Fibroblast of upper back skin (primary cell): ENCODE measurements at places on chromosomes 1 and 21.

DNA sequence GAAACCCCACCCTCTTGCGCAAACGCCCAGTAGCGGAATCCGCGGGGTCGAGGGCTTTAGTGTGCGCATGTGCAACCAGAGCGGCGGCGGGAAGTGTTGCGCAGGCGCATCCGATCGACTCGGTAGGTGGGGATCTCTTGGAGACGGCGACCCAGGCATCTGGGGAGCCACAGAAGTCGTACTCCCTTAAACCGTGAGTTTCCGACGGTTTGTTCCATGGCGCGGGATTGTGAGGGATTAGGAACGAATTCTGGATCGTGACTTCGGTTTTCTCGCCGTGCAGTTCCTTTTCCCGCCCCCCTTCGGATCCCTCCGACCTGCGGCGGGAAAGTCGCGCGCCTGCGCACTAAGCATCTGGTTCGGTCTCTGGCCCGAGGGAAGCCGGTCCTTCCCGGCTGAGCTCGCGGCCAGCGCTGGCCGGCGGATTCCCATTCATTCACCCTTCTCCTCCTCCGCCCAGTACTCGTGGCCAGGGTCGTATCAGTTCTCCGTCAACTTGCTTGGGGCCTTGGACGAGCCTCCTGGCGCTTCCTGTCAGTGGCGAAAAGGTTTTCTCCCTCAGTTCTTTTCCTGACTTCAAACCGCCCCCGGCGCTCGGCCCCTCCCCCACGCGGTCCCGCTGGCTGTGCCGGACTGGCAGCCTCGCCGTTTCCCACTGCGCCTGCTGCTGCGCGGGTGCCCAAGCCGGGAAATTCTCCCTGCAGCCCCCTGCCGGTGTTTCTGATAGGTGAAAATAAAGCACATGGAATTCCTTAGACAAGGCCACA lies at the start of gene CDC7:
CDC7 (plus strand) TSS at position 96 of the 767 bp plus-strand sequence. CDS start 866 bp downstream, outside the sequence.
- peak; percentile 93 for DNase-seq

GRCh38 chr1:58282623-58283387 lies 263.7 kb downstream of the OMA1 start:
- DNase-seq = no peak

GRCh38 chr1:244636488-244637259 lies 16.3 kb upstream of the DESI2 start:
- no peak for DNase-seq

- DNase-seq = no peak
Observed at GRCh38 chr1:222357252-222357651, 190.7 kb downstream of the HHIPL2 start.

GRCh38 chr1:23551849-23552248 lies 7.5 kb downstream of the ID3 start:
- DNase-seq = no peak

DNA sequence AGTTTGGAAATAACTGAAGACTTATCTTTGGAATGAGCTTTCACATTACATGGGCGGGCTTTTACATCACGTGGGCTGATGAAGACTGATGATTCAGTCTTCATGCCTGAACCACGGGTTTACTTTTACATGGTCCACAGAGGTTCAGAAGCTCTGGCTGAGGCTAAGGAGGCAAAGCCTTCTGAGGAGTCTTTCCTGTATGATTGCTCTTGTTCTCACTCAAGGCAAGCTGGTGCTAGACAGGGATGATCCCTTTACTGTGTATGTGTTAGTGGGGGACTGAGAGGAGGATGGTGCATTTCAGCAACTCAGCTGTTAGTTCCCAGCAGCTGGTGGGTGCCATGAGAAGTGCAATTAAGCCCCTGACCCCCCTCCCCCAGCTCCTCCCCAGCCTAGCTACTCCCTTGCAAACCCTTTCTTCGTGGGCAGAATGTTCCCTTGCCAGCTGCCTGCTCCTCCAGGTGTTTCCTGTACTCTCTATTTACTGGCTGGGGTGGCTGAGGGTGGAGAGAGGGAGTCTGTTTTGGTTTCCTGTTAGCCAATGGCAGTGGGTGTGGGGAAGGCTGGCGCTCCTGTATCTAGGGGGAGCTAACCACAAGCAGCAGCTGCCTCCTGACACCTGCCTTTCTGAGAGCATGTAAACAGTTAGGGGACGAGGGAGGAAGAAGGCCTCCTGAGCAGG lies 15.4 kb downstream of the BTG2 start:
- DNase-seq = peak; percentile 25

GRCh38 chr1:24032981-24033380 lies 52.9 kb upstream of the SRSF10 start:
- DNase-seq = no peak

DNA sequence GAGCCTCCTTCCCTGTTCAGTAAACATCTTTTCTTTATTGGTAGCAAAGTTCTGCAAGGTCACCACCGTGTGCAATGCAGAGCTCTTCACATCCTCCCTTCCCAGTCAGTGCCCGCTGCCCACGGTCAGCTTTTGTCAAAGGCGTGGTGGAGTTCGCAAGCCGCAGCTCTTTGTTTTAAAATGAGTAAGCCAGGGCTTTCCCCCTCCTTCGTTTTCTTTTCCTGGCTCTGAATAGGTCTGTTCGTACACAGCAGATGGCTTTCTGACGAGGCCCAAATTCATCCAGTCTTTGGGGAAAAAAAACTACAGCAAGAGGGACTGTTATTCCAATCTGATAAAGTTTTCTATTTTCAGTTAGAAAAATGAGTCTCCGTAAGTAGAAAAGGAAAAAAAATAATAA lies 153.2 kb downstream of the LRIG2 start:
- no peak for DNase-seq

- no peak for DNase-seq
Observed at GRCh38 chr21:43266534-43266933, 97.7 kb downstream of the CRYAA start.

DNA sequence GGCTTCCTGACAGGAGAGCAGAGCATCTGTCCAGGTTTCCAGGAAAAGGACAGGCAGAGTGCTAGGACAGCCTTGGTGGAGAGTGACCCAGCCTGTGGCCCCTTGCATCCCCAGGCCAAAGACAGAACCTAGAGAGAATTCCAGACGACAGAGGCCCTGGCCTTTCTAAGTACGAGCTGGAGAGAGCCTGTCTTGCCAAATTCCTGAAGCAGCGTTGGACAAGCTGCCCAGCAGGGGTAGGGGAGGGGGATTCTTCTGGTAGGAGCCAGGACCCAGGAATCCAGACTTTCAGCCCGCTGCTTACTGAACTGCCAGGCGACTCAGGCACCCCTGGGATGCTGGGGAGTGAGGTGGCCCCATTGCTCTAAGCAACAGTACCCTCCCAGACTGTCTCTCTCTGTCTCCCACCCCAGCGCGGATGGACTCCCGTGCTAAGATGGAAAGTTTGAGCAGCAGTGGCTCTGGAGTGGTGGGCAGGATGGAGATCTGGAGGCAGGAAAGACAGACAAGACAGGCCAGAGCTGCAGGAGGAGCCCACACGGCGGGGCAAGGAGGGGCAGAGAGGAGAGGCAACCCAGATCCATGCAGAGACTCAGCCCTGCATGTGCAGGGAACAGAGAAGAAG lies 8.8 kb upstream of the PEAR1 start:
- no peak for DNase-seq

DNA sequence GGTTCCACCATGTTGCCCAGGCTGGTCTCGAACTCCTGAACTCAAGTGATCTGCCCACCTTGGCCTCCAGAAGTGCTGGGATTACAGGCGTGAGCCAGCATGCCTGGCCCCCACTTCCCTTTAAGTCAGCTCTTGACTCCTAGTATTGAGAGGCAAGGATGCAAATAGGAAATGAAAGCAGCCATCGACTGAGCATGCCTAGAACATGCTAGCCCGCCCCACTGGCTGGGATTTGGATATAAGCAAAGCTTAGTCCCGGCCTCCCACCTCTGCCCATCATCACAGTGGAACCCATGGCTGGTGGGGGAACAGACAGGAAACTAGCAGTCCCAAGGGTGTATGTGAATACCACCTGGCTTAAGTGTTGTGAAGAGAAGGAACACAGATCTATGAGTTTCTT lies 10.5 kb downstream of the C1orf167 start:
- DNase-seq = no peak

DNA sequence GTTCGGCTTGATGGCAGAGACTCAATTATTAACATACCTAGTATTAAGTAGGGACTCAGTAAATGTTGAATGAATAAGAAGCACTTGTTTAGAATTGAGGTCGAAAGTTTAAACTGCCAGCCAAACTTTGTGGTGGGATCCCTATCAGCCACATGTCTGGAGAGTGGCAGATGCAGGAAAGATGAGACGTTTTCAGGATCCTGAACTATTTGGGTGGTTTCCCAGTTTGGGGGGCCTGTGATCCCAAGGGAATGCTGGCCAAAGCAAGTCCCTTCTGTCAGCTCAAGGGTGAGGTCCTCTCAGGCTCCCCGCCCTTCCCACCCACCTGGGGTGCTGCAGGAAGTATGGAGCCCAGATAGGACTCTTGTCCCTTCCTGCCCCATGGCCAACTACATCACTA lies 38.6 kb downstream of the KCNC4 start:
- no peak for DNase-seq

DNA sequence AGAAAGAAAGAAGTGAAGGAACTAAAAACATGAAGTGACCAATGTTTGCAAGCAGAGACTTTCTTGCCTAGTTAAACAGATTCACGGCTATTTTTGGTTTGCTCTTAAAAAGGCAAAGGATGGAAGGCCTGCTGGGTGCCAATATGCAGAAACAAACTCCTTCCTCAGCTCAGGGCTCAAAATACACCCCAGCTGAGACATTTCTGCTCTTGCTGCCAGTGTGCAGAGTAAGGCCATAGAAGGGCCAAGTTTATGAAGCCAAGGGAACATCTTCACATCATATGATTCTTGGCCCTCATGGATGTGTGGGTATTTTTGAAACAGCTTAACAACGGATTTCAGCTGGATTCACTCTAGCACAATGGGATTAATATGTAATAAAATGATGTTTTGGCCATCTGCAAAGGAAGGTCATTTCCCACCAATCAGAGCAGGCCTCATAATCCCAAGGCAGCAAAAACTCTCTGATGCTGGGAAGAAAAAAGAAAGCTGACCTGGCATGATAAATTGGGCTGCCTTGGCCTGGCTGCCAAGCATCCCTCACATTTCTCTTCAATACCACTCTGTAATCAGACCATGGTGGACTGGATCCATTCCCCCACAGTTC lies 70.7 kb downstream of the CAPZB start:
- no peak for DNase-seq

- no peak for DNase-seq
Observed at GRCh38 chr1:226993814-226994585, 53.9 kb downstream of the COQ8A start.

GRCh38 chr1:204984499-204984898 lies 58.5 kb upstream of the CNTN2 start:
- no peak for DNase-seq

- DNase-seq = peak; percentile 28
Observed at GRCh38 chr1:178407655-178408054, 89.1 kb downstream of the CLEC20A start.

DNA sequence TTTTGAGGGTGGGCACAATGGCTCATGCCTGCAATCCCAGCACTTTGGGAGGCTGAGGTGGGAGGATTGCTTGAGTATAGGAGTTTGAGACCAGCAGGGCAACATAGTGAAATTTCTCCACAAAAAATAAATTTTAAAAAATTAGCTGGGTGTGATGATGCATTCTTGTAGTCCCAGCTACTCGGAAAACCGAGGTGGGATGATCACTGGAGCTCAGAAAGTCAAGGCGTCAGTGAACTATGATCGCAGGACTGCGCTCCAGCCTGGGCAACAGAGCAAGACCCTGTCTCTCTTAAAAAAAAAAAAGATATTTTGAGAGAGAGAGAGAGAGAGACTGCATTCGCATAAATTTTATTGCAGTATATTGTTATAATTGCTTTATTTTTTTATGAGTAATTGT lies 75.9 kb upstream of the B3GALT5 start:
- DNase-seq = no peak

DNA sequence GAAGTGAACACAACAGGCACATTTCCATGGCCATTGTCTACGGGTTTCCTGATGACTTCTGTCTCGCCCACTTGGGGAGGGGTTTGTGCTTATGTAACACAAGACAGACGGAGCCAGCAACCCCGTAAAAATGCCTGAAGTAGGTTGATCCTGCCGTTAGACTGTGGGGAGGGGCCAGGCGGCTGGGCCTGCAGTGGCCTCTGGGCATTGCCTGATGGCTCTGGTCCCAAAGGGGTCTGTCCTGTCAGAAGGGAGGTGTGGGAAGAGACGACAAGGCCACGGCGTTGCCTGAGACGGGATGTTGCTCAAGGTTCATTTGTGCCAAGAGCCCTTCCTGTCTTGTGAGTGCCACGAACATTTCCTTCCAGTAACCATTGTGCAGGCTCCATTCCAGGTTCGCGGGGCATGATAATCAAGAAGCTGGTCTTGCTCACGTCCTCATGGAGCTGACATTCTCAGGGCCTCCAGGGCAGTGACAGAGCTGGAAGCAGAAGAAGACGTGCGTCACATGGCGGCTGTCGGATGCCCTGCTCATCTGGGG lies 44.7 kb downstream of the ABCG1 start:
- no peak for DNase-seq

DNA sequence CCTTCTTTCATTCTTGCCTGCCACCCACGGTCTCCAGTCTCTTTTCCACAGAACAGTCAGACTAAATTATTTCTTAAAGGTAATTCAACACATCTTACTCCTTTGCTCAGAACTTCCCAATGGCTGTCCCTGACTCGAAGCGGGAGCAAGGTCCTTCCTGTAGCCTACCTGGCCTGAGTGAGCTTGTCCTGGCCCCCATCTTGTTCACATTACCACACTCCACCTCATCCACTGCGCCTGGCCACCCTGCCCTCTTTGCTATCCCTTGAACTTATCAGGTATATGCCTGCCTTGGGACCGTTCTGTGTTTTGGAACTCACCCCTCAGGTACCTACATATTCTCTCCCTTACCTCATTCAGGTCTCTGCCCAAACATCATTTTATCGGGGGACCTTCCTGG lies 13.3 kb upstream of the GLIS1 start:
- no peak for DNase-seq

DNA sequence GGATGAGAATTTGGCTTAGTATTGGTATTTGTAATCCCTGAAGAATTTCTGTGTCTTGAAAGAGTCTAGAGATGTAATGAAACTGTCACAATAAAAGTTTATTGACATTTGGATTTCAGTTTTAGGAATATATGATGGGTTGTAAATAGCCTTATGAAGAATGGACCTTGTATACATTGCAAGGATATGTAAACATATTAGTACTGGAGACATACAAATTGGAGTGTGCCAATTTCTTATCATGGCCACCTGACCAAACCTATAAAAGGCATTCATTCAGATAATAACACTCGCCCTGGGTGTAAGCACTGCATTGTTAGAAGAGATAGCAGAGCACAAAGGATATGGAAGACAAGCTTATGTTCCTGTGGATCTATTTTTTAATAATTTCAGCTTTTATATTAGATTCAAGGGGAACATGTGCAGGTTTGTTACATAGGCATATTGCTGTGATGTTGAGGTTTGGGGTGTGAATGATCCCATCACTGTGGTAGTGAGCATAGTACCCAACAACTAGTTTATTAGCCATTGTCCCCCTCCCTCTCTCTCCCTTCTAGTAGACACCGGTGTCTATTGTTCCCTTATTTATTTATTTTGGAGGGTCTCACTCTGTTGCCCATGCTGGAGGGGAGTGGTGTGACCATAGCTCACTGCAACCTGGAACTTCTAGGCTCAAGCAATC lies 8.6 kb downstream of the S1PR1 start:
- DNase-seq = no peak
